ENCODE measurements at places on chromosomes 12 and 14. TPM values are rescaled to one million over a fixed set of nuclear protein-coding genes. Genes with fewer than 3 reads are reported as not detected.

The SERPINA9 gene
- not detected for total RNA-seq

The DHRS2 gene
- 3.1 TPM for total RNA-seq

The TMTC1 gene
- 0.04 TPM for total RNA-seq

The NPFF gene
- not detected for total RNA-seq

The GLIPR1L2 gene
- total RNA-seq = 0.39 TPM

The GALNT9 gene
- total RNA-seq = 0.30 TPM

The KRT5 gene
- not detected for total RNA-seq

The SLC2A13 gene
- 3.9 TPM for total RNA-seq

The IRF9 gene
- total RNA-seq = 209 TPM

The DNAH10 gene
- 0.16 TPM for total RNA-seq

The PLEKHG3 gene
- 6.3 TPM for total RNA-seq

DNA sequence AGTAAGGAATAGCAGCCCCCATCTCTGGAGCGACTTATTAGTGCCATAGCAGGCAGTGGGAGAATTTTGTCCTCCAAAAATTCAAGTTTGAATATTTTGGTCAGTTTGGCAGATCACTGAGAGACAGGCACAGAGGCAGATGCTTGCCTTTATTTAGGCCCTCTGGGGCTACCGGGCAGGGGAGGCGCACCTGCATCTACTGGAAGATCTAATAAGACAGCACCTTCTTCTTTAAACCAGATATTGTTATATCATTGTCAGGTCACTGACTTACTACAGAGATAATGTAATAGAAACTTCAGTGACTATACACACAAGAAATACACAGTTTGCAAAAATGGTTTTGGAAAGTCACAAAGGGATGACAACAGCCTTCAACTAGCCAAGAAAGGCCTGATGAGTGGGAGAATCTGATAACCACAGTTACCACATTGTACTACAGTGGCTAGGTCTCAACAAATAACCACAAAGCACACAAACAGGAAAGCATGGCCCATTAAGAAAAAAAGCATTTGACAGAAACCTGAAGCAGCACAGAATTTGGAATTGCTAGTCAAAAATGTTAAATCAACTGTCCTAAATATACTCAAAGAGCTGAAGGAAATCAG is 56.8 kb downstream of the CDK17 start:
- H3K36me3 ChIP-seq = peaks cover 33% of the 10 kb centered on the region
- H3K27me3 ChIP-seq = no peaks in the 10 kb centered on the region
- peak overlapping the region; percentile 33 for H3K27ac ChIP-seq

GRCh38 chr12:20450591-20451180 is 82.3 kb downstream of the PDE3A start:
- no peak overlapping the region for H3K27ac ChIP-seq
- no peak for DNase-seq
- H3K4me3 ChIP-seq = no peak overlapping the region
- no peaks in the 10 kb centered on the region for H3K4me1 ChIP-seq
- H3K36me3 ChIP-seq = no peaks in the 10 kb centered on the region

DNA sequence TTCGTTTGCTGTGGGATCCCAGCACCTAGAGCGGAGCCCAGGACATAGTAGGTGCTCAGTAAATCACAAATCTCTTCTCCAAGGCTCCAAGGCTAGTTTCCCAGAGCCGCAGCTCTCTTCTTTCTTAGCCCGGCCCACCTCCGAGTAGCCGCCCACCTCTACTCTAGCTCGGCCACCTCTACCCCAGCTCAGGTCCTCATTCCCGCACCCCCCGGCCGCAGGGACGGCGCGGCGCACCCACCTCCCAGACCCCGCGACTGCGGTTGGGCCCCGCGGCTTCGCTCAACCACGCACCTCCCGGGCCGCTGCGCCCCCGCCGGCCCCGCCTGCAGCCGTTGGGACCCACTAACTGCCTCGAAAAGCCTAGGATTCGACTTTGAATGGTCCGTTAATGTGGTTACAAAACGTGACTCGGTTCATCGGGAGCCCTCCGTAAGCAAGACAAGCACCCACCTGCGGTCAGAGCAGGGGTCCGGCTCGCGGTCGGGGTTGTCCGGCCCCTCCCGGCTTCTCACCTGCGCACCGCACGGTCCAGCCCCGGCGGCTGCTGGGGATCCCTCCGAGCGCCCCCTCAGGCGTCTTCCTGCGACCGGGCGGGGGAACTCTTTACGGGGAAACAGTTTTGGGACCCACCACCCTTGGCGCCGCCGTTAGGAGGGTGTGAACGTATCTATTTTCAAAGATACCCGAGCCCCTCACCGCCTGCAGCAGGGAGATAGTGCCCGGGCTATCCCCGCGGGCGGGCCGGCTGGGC is at the start of gene SLC2A14:
Gene SLC2A14, minus strand, starts transcription at position 350 of the 754 bp plus-strand sequence. CDS start 3,035 bp downstream, outside the sequence.
- H3K36me3 ChIP-seq = no peaks in the 10 kb centered on the region
- no peak within 1 kb of the TSS for H3K27ac ChIP-seq
- DNase-seq = no peak
- H3K4me1 ChIP-seq = peaks cover 2% of the 10 kb centered on the region

GRCh38 chr12:16347391-16348298 is at the start of gene MGST1:
TSS of gene MGST1 (plus strand) at chr12:16347645. CDS start at chr12:16354253, 6,608 bp downstream.
- no peak for DNase-seq
- H3K4me3 ChIP-seq = no peak within 1 kb of the TSS
- H3K4me1 ChIP-seq = no peaks in the 10 kb centered on the region
- H3K36me3 ChIP-seq = no peaks in the 10 kb centered on the region
- peaks cover 12% of the 10 kb centered on the region for H3K27me3 ChIP-seq

DNA sequence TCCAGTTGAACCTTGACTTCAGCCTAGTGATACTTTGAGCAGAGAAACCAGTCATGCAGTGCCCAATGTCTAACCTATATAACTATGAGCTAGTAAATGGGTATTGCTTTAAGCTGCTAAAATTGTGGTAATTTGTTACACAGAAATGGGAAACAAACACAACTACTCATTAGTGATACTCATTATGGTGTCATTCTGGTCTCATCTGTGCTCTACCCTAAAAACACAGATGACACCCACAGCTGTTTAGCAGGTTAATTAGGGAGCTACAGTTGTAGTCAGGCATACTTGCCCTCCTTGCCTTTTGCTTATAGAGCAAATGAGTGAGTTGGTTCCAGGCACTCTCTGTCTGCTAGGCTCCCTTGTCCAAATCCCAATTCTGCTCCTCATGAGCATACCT is 50.0 kb upstream of the ATF7IP start:
- H3K27ac ChIP-seq = no peak overlapping the region
- H3K4me3 ChIP-seq = no peak overlapping the region
- H3K27me3 ChIP-seq = no peaks in the 10 kb centered on the region

GRCh38 chr14:82796086-82796485 is 1262.4 kb upstream of the SEL1L start:
- H3K4me3 ChIP-seq = no peak overlapping the region
- no peaks in the 10 kb centered on the region for H3K27me3 ChIP-seq
- no peak overlapping the region for H3K27ac ChIP-seq

DNA sequence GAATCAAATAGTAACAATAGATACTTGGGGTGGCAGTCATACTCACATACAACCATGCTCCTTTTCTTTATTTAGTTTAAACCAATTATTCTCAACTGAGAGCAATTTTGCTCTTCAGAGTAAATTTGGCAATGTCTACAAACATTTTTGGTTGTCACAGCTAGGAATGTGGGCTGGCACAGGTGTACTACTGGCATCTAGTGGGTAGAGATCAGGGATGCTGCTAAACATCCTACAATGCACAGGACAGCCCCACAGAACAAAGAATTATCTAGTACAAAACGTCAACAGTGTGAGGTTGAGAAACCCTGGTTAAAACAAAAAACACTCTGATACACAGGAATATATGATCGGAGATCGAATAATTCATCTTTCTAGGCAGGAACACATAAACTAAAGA is 186.5 kb downstream of the NELL2 start:
- no peak overlapping the region for H3K27ac ChIP-seq
- no peak overlapping the region for H3K4me3 ChIP-seq
- DNase-seq = no peak
- H3K4me1 ChIP-seq = peaks cover 2% of the 10 kb centered on the region

DNA sequence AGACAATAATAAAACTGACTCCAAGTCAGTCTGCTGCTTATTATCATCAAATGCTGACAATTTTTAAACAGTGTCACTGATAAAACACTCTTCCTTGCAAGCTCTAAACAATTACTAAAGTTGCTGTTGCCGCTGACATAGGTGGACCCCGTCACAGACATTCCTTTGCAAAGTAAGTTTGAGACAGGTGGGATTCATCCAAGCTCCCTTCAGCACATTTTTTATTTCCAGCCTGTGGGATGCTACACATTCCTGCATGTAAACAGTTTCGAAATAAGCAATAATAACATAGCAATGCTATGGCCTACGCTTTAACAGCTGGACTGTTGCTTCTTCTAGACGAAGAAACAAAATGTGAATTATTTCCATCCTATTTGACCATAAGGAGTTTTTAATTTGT is 85.4 kb upstream of the HIF1A start:
- H3K27me3 ChIP-seq = no peaks in the 10 kb centered on the region
- no peaks in the 10 kb centered on the region for H3K36me3 ChIP-seq
- H3K27ac ChIP-seq = no peak overlapping the region
- H3K4me3 ChIP-seq = no peak overlapping the region

DNA sequence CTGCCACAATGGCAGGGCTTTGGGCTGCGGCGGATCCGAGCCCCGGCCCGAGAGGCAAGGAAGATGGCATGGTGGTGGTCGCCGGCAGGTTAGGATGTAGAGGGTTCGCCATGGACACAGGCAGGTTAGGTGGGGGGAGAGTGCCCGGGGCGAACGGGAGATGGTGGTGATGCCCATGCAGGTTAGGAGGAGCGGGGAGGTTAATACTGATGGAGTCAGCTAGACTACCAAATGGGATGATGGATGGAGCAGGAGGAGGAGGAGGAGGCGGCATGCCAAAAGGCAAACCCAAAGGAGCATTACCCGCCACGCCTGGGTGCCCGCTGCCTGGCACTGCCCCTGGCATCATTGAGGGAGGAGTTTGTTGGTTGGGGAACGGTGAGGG is 6.2 kb downstream of the MYL6 start:
- H3K36me3 ChIP-seq = peaks cover 61% of the 10 kb centered on the region
- no peak overlapping the region for H3K4me3 ChIP-seq
- no peaks in the 10 kb centered on the region for H3K27me3 ChIP-seq

- H3K4me1 ChIP-seq = no peaks in the 10 kb centered on the region
- H3K27me3 ChIP-seq = no peaks in the 10 kb centered on the region
- H3K36me3 ChIP-seq = no peaks in the 10 kb centered on the region
- H3K4me3 ChIP-seq = no peak overlapping the region
- no peak overlapping the region for H3K27ac ChIP-seq
These were observed 200.3 kb upstream of the NPAS3 start for GRCh38 chr14:32738206-32738871.

GRCh38 chr12:32369202-32369601 is 30.2 kb upstream of the FGD4 start:
- no peak overlapping the region for H3K27ac ChIP-seq
- H3K36me3 ChIP-seq = no peaks in the 10 kb centered on the region
- H3K27me3 ChIP-seq = no peaks in the 10 kb centered on the region
- no peaks in the 10 kb centered on the region for H3K4me1 ChIP-seq
- no peak for DNase-seq
- H3K4me3 ChIP-seq = no peak overlapping the region

- no peaks in the 10 kb centered on the region for H3K27me3 ChIP-seq
- no peaks in the 10 kb centered on the region for H3K4me1 ChIP-seq
- H3K4me3 ChIP-seq = no peak overlapping the region
These were observed 77.4 kb downstream of the SCARB1 start for GRCh38 chr12:124786061-124786964.

DNA sequence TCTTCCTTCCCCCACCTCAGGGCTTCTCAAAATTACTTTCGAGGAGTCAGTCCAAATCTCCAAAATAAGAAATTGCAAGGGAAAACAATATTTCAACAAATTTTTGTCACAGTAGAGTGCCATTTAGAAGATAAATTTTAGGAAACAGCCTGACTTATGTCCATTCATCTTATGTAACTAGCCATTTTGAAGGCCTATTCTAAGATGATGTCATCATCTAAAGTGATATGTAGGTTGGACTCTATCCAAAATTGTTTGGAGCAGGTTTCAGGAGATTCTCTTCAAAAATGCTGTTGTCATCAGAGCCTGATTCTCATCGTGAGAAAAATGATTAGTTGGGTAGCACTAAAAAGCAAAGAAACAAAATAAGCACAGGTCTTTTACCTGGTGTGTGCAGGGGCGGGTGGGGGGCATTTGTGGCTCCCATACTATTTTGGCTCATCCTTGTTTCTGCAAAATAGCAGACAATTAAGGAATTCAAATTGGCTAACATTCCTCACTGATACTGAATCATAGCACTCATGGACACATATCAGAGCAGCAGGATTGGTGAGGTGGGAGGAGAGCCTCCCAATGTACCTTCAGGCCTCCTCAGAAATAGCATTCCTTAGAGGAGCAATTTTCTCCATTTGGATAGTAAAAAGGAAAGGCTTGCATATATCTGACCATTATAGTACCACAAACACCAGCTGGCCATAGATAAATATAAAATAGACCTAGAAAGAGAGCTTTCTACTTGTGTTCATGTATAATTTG is 360.9 kb upstream of the NAV3 start:
- H3K4me3 ChIP-seq = no peak overlapping the region
- H3K27ac ChIP-seq = no peak overlapping the region
- DNase-seq = no peak
- H3K4me1 ChIP-seq = no peaks in the 10 kb centered on the region
- H3K27me3 ChIP-seq = no peaks in the 10 kb centered on the region

DNA sequence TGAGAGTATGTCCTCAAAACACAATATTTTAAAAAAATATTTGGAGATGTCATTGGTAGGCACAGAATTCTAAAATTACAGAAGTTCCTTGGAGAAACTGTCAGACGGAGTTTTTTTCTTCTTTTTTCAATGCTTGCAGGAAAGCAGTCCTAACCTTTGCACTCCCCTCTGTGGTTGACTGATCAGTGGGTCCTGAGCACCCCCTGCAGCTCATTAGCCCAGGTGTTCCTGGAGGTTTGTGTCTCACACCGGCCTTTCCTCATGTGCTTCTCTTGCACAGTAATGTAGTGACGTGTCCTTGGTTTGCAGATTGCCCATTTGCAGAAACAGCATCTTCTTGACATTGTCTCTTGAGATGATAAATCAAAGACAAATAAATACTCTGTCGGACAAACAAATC is 513.0 kb downstream of the TMEM121 start:
- H3K36me3 ChIP-seq = no peaks in the 10 kb centered on the region
- peaks cover 2% of the 10 kb centered on the region for H3K27me3 ChIP-seq
- peak; percentile 82 for DNase-seq
- peaks cover 13% of the 10 kb centered on the region for H3K4me1 ChIP-seq

DNA sequence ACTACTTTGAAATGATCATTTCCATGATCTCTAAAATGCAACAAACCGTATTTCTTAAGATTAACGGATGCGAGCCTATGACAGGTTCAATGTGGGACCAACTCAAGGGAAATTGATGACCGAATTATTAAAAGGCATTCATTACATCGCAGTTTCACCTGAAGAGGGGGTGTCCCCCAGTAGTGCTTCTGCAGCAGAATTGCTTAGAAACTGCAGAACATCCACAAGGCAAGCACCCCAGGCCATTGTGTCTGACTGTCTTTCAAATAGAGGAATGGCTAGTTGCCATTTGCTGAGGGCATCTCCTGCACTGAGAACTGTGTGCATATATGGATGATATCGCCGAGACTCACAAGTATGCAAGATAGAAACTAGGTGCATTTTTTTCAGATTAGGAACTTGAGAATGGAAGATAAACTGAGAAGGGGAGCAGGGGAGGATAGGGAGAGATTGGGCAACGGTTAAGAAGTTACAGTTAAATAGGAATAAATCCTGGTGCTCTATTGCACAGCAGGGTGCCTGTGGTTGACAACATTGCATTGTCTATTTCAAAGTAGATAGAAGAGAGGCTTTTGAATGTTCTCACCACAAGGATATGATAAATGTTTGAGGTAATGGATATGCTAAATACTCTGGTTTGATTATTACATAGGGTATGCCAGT is 234.3 kb upstream of the PLEKHG7 start:
- peaks cover 53% of the 10 kb centered on the region for H3K4me1 ChIP-seq
- DNase-seq = no peak
- no peaks in the 10 kb centered on the region for H3K36me3 ChIP-seq
- no peaks in the 10 kb centered on the region for H3K27me3 ChIP-seq
